ENCODE measurements at places on chromosomes 4 and X. TPM values are rescaled to one million over a fixed set of nuclear protein-coding genes. Genes with fewer than 3 reads are reported as not detected.

NUDT10 gene
- 0.38 TPM for total RNA-seq

SGMS2 gene
- total RNA-seq = 91.5 TPM

HPGDS gene
- not detected for total RNA-seq

HTR2C gene
- not detected for total RNA-seq
